ENCODE measurements at places on chromosomes 4 and X.

DNA sequence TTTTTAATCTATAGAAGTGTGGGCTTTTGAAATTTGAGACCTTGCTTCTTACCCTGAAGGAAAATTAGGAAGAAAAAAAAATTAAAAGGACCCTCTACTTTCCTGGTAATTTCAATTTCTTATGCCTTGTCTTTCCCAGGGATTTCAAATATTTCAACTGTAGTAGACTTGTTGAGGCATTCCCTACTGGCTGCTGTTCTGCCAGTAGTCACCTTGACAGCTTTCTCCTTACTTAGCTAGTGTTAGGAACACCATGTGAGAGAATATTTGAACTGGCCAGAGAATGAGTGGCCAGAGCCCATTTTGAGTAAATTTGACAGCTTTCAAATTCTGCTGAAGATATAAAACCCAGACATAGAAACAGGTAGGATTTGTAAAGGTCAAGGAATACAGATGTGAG lies 24.0 kb upstream of the GBA3 start:
- DNase-seq: no peak

GRCh38 chrX:106510713-106511403 lies 100.9 kb upstream of the RADX start:
- no peak for DNase-seq

DNA sequence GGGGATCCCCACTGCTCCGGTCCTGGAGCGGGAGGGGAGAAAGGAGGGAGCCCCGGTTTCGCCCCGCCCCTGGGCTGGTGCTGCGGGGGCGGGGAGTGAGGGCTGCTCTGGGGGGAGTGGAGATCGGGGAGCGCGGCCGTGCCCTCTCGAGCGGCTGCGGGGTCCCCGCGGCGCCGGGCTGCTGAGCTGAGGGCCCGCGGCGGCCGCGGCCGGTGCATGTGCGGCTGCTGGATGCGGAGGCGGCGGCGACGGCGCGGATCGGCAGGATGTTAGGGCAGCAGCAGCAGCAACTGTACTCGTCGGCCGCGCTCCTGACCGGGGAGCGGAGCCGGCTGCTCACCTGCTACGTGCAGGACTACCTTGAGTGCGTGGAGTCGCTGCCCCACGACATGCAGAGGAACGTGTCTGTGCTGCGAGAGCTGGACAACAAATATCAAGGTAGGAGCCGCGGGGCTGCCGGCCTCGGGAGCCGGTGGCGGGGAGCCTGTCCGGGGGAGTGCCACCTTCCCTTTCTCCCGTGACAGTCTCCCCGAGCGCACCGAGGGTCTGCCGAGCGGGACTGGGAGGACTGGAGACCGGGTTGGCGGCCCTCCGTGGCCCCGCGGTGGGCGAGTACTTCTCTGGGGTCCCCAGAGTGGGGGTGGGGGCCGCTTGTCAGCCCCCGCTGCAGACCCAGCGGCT lies at the start of gene ING2:
TSS of gene ING2 (plus strand) at position 129 of the 681 bp plus-strand sequence. CDS start at position 267, 138 bp downstream.
- DNase-seq: no peak

- DNase-seq: no peak
Measured at GRCh38 chr4:137861682-137862081, 329.4 kb upstream of the PCDH18 start.

- DNase-seq: no peak
Measured at GRCh38 chr4:60962286-60962685, 237.8 kb upstream of the ADGRL3 start.

DNA sequence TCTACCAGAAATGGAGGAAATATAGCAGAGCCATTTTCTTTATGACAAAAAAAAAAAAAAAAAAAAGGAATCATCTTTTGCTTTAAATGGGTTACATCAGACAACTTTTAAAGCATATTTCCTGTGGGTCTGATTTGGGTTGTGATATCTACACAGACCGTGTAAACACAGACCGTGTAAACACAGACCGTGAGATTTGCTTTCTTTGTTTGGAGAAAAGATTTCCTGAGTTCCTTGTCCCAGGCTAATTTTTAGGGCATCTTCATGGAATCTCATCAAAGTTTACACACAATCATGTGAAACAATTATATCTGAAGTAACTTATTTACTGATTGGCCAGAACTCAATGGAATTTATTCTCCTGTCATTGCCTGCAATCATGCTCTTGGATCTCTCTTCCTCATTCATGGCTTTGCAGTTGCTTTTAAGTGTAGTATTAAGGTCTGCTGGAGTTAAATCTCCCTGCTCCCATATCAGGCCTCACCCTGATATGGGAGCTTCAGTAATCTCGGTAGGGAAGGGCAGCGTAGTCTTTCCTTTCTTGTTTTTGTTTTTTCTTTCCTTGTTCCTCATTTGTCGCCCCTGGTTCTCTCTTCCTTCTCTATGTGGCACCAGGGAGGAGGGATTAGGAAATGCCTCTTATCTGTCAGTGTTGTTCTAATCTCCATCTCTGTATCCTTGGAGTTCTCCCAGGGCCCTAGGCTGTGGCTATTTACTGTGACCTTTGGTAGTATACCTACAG lies 248.6 kb upstream of the JADE1 start:
- no peak for DNase-seq

DNA sequence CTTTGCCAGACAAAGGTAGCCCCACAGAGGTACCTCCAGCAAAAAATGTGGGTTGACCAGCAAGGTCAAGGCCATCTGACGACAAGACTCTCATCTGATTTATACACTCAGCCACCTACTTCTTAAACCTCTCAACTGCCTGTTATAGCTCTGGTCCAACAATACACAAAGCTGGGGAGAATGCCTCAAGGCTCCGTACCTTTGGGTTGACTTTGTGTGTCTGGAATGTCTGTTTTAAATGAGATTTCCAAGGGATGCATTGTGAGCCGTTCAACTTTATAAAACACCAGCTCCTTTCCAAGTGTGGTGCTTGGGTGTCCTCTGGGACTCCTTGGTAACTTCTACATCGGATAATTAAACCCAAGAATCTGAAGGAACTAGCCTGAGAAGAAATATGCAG lies 167.0 kb upstream of the RPL34 start:
- no peak for DNase-seq

- DNase-seq: no peak
Measured at GRCh38 chr4:115454228-115454627, 340.8 kb upstream of the NDST4 start.

DNA sequence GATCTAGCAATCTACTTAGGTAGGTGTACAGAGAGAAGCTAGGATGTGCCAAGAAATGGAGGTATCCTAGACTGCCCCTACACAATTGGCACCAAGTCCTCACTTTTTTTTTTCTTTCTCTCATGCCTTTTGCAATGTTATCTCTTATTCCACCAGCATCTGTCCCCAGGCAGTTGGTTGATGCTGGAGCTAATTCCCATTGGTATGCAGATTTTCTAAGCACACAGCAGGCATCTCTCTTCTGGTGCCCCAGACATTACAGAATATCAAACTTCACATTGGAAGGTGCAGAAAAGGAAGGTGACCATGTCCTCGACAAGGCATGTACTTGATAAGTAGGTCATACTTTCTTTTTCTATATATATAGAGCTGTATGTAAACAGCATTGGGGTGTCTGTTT lies 21.6 kb downstream of the LUZP4 start:
- no peak for DNase-seq

DNA sequence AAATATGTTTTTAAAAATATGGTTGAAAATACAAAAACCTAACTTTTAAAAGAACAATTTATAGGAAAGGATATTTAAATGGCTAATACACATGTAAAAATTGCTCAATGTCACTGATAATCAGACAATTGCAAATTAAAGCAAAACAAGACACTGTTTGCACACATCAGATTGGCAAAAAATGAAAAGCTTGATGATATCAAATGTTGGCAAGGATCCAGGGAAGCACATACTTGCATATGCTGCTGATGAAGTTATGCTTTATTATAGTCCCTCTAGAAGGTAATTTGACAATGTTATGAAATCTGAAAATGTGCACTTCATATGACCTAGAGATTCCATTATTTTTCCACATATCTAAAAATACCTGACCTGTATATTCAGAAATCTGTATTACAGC lies 45.7 kb upstream of the EPGN start:
- DNase-seq: no peak

DNA sequence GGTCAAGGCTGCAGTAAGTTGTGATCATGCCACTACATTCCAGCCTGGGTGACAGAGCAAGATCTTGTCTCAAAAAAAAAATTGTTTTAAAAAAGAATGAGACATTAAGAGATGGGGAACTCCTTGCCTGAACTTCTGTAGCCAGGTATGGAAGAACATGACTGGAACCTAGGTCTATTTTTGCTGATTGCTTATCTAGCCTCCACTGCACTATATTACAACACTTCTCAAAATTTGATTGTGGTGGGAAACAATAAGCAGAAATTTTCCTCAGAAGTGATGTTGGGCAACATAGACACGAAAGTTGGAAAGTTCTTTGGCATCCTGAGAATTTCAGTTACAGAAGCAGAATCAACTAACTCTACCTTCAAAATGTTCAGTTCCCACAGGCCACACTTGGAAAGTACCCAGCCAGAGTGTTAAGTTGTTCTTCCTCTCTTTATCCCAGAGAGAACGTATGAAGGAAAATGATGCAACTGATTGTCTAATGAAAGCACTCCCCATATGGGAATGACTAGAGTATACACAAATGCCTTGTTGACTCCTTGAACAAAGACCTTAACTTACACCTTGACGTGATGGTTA lies 50.0 kb downstream of the LUZP4 start:
- DNase-seq: no peak

DNA sequence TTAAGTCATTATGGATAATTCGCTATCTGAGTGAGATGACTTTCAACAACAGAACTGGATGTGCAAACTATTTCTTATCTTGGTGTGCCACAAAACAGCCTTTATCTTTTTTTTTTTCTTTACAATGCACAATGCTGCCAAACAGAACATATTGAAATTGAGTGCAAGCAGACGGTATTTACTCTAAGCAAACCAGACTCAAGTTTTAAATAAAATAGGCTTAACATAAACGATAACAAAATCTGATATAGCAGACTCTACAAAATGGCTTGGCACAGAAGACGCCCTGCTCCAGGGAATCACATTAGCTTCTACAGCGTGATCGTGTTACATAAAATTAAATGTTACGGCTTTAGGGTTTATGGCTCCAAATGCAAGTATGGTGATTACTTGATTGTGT lies 9.6 kb upstream of the STK32B start:
- DNase-seq: no peak

DNA sequence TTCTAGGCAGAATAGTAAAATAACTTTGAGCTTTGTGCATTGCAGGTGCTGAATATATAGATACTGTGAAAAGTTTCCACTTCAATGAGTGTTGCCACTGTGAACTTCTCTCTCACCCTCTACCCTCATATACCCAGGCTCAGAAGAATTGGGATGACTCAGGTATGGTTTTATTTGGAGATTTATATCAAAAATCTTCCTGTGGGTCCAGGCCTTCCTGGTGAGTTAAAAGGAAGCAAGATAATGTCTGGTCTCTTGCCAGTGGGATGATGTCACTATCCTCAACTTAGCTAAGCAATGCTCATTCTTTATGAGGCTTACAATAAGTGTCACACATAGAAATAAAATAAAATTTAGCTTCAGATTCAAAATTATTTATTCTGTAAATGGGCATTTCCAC lies 153.3 kb upstream of the TENT5D start:
- no peak for DNase-seq

- no peak for DNase-seq
Measured at GRCh38 chr4:32440391-32440790, 1720.2 kb downstream of the PCDH7 start.

DNA sequence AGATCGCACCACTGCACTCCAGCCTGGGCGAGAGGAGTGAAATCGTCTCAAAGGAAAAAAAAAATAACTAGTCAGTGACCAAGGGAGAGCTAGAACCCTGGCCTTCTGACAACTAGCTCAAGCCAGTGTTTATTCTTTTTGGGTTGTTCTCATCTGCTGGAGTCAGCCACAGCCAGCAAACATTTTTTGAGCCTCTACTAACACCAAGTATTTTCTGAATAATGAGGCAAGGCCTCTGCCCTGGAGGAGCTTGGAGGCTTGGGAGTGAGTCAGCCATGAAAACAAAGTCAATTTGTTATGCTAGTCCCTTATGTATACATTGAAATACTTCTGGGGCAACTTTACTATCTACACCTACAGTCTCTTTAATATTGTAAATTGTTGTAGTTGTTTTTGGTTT lies 46.5 kb downstream of the TMA16 start:
- no peak for DNase-seq

DNA sequence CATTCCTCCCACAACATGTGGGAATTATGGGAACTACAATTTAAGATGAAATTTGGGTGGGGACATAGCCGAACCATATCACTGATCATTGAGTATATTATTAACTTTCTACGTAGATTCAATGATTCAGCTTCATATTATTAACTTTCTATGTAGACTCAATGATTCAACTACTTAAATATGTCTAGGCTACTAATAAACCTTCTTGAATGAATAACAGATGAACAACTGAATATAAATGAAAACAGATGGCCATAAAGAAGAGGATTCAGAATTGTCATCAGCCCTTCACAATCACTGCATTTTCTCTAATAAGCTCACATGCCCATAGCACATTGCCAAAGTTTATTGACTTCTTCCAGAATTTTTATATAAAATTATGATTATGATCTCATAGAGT lies 57.0 kb downstream of the CEP44 start:
- DNase-seq: no peak

DNA sequence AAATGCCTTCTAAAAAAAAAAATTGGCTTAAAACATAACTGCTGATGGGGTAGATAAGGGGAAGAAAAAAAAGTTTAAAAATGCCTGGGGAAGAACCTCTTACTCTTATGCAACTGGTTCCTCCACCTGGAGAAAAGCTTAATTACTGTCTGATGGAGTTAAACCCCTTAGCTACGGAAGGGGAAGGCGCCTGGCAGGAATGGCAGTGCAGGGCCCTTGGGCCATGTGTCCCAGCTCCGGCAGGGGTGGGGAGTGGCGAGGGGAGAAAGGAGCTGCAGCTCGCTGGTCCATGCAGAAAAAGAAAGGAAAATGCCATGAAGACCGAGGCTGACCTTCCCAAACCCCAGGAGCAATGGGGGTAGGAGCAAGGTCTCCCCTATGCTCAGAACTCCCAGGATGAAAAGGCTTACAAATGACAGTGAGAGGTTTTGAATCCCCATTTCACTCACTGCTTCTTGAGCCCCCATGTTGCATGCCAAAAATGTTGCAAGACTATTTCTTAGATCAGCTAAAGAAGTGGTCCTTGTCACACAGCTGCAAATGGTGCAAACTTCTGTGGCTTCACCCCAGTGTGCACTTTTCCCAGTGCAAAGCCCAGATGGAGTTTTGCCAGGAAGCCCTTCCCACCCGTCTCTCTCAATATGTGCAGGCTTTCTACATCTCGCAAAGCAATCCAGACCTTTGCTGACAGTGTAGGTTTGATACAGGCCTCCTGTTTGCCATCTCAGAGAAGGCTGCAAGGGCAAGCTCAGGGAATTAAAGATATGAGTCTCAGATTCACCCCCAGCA lies 204.8 kb upstream of the CT83 start:
- no peak for DNase-seq

DNA sequence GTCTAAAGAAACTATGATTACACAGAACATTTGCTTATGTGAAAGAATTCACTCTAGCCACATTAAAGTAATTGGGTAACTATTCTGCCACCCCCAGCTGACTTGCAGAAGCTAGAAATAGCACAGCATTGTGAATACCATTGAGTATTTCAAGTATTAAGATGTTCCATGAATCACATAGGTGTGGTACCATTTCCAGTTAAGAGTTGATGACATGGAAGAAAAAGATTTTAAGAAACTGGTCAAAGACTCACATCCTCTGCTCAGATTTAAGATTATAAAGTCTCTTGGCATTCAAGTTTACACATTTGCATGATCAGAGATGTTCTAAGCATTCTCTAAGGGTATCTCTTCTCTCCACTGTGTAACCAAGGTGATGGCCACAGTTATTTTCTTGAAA lies 287.5 kb downstream of the CAMK2D start:
- peak; percentile 17 for DNase-seq

Measured in stimulated activated CD4-positive, alpha-beta T cell treated with anti-CD3 and anti-CD28 coated beads, Interleukin-2, amount 100 ng/mL, for 24 hours (primary cell).